Dermis blood vessel endothelial cell (primary cell): ENCODE measurements at places on chromosomes 7 and 10. TPM values are rescaled to one million over a fixed set of nuclear protein-coding genes. Genes with fewer than 3 reads are reported as not detected.

Gene STYXL1
- 28.1 and 38.3 TPM in 2 replicates for total RNA-seq

Gene ENTPD1
- total RNA-seq: 32.2 and 54.4 TPM in 2 replicates

Gene KCND2
- total RNA-seq: 0.14 and 0.17 TPM in 2 replicates

Gene PNLIPRP1
- total RNA-seq: not detected in 2 replicates

Gene DIP2C
- total RNA-seq: 6.5 and 8.1 TPM in 2 replicates

Gene ARHGAP22
- total RNA-seq: 8.3 and 19.0 TPM in 2 replicates

Gene SPDYE16
- 0.09 TPM in 1 of 2 replicates, not detected in the other for total RNA-seq

Gene LSM8
- 34.5 and 40.5 TPM in 2 replicates for total RNA-seq

Gene PIP
- total RNA-seq: not detected in 2 replicates

Gene EGFR
- total RNA-seq: 0.56 and 0.85 TPM in 2 replicates

Gene CYP2C19
- not detected in 2 replicates for total RNA-seq

Gene IL2RA
- total RNA-seq: not detected in 2 replicates

Gene HOXA9
- total RNA-seq: 9.0 and 11.8 TPM in 2 replicates

Gene MYL10
- total RNA-seq: not detected in 2 replicates

Gene PON1
- total RNA-seq: not detected in 2 replicates

Gene NYAP1
- 4.3 and 5.4 TPM in 2 replicates for total RNA-seq

Gene EIF4EBP2
- total RNA-seq: 28.2 and 49.7 TPM in 2 replicates

Gene MUC3A
- total RNA-seq: 0.19 TPM in 1 of 2 replicates, not detected in the other

Gene DNA2
- total RNA-seq: 8.7 and 11.6 TPM in 2 replicates

Gene VGF
- not detected in 2 replicates for total RNA-seq

Gene GLI3
- 1.0 and 1.6 TPM in 2 replicates for total RNA-seq

Gene BMPR1A
- total RNA-seq: 0.23 and 0.51 TPM in 2 replicates

Gene OR2A12
- total RNA-seq: not detected in 2 replicates

Gene NEUROD6
- total RNA-seq: not detected in 2 replicates

Gene OPN1SW
- total RNA-seq: not detected in 2 replicates

Gene OR13A1
- not detected in 2 replicates for total RNA-seq
